Activated CD4-positive, alpha-beta T cell treated with anti-CD3 and anti-CD28 coated beads for 4 hours (primary cell): ENCODE measurements at places on chromosomes 1 and 21.

- DNase-seq: no peak
These were observed 14.8 kb upstream of the C1orf174 start for GRCh38 chr1:3914911-3915310.

DNA sequence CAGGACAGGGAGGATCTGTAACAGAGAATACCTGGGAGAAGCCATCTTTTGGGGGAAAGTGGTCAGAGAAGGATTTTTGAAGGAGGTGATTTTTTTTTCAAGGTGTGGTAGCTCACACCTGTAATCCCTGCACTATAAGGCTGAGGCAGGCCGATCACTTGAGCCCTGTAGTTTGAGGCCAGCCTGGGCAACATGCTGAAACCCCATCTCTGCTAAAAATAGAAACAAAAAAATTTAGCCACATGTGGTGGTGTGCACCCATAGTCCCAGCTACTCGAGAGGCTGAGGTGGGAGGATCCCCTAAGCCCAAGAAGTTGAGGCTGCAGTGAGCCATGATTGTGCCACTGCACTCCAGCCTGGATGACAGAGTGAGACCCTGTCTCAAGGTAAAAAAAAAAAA is 67.4 kb upstream of the ARTN start:
- DNase-seq: no peak

DNA sequence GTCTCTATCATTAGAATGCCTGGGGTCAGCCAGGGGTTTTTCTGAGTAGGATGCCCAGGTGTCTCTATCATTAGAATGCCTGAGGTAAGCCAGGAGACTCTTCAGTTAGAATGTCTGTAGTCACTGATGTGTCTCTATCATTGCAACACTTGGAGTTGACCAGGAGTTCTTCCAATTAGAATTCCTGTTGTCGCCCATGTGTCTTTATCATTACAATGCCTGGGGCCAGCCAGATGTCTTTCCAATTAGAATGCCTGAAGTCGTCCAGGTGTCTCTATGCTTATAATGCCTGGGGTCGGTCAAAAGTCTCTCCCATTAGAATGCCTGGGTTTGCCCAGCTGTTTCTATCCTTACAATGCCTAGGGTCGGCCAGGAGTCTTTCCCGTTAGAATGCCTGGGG is 55.8 kb downstream of the RNF187 start:
- DNase-seq: no peak

DNA sequence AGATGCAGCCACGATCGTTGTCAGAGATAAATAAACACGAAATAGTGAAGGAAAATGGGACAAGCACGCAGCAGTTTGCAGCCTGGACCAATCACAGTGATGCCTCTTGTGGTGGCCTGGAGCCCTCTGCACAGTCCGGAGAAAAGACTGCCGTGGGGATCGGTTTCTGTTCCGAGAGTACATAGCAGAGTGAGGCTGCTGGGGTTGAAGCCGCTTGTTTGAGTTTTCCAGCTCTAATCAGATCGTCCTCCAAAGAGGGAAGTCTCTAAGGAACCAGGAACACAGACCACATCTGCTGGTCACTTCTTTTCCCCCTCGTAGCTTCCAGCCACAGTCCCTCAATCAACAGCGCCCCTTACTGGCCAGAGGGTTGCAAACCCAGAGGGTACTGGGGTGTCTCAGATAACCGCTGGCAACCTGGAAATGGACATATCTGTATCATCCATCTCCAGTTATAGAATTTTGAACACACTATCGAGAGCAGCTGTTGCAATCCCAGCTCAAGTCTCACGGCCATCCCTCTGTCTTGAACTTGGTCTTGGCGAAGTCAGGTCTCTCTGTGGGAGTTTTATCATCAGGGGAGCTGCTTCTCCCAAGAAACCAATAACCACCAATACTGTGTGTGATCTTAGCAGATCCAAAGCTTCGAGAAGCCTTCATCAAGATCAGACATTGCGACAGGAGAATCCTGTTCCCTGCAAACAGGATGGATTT is 57.4 kb downstream of the OLIG1 start:
- peak; percentile 18 for DNase-seq

- DNase-seq: no peak
These were observed 69.3 kb downstream of the RBM11 start for GRCh38 chr21:14285147-14285761.
